SHP77 treated with DMSO at 0.1 percent for 48 hours (cell line): ENCODE measurements at places on chromosomes 2 and 18.

DNA sequence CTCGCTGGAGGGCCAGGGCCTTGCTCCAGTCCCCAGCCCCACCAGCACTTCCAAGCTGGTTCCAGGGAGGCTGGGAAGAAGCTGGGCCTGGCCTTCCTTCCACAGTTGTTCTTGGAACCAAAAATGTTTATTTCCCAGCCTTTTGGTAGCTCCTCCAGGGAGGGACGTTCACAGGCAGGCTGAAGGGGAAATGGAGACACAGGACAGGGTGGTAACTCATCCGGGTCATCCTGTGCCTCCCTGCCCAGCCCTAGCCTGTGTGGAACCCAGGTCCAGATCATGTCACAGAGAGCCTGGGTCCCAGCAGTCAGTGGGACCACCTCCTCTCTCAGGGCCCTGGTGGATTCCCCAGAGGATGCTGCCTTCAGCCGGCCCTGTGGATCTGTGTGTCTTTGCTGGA lies 12.5 kb upstream of the ARMC9 start:
- DNase-seq: no peak

DNA sequence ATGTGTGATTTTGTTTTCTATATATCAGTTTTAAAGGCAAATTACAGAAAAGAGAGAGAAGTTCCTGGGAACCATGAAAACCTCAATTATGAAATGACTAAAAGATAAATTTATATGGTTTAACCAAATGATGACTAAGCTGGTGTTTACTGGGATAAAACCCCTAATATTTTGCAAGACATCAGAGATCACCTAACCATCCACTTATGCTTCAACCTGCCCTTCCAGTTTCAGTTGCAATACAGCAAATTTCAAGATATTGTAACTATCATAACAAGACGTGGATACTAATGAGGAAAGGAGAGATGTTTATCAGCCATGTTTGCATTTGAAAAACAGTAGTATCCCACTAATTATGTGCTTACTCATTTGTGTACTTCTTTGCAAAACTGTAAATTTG lies 108.2 kb downstream of the GAREM1 start:
- DNase-seq: no peak

GRCh38 chr2:142915502-142915901 lies 38.0 kb downstream of the KYNU start:
- no peak for DNase-seq

GRCh38 chr2:40458271-40458794 lies 6.4 kb upstream of the SLC8A1 start:
- no peak for DNase-seq

- DNase-seq: no peak
Measured at GRCh38 chr18:50072146-50072545, 122.8 kb downstream of the MYO5B start.

DNA sequence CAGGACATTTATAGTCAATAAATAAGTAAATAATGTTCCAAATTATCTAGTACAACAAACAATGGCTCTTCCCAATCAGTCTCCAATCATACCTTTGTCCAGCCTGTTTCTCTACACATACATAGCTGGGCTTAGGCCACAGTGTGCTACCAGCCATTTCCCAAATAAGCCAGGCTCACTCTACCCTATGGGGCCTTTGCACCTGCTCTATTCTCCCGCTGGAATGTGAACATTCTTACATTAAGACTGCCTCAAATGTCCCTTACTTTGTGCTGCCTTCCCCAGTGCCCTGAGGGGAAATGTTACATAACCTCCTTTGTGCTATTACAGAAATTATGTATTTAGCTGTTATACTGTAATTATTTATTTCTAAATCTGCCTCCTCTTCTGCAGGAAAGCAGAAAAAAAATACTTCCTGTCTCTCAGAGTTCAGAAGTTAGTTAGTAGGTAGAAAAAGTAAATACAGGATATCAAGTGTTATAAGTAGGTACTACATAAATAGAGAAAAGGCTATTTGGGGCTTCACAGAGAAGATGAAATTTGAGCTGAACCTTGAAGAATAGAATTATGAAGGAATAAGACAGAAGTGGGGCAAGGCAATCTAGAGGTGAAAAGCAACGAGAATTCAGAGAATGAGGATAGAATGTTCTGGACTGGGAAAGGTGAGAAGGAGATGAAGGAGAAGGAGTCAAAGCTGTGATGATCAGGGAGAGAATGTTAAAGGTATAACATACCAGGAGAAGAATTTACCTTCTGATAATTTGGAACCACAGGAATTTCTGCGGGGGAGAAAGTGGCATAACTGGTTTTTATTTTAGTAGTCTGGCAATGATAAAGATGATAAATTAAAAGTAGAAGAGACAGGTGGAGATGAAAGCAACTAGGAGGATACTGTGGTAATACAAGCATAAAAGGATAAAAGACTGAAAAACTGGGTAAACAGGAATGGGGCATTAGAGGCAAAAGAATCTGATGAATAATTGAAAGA lies 37.0 kb downstream of the ROCK1 start:
- DNase-seq: no peak

- no peak for DNase-seq
Measured at GRCh38 chr2:41576423-41576822, 471.4 kb upstream of the PKDCC start.

DNA sequence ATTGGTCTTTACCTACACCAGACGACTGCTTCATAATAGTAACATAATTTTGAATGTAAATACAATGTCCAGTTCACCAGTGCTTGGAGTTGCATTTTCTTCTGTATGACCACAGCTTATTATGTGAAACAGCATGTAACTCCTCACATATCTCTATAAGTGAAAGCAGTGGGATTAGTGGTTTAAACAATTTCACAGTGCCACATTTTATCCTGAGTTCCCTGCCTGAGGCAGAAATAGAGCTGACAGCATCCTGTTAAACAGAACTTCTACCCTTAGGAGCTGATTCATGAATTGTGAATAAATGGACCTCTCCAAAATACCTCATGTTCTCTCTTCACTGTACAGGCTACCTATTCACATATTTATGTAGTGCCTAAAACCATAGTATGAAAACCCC lies 542.3 kb upstream of the VWC2L start:
- DNase-seq: no peak
